ENCODE measurements at places on chromosomes 7 and 10.
A peak's percentile ranks its signal among the peaks of the same experiment; 100 is the strongest.

DNA sequence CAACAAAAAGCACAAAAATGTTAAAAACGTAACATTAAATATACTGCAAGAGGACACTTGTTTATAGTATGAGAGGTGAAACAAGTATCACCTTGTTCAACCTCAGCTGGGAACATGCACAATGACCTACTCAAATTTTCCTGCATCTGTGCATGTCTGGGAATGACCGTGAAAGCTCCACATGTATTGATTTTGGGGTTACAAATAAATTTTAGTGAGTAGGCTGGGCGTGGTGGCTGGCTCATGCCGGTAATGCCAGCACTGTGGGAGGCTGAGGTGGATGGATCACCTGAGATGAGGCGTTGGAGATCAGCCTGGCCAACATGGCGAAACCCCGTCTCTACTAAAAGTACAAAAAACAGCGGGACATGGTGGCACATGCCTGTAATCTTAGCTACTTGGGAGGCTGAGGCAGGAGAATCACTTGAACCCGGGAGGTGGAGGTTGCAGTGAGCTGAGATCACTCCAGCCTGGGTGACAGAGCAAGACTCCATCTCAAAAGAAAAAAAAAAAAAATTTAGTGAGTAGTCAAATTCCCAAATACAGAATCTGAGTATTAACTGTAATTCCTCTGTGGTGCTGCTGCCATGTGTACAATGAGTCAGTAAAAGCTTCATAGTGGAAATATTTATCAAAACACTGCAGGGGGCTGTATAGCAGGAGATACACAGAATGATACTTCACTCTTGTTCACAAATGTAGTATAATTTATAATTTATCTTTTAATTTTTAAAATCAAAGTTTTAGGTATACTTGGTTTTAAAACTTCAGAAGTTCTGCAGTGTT lies 41.1 kb downstream of the SUGCT start:
- DNase-seq, result no peak

DNA sequence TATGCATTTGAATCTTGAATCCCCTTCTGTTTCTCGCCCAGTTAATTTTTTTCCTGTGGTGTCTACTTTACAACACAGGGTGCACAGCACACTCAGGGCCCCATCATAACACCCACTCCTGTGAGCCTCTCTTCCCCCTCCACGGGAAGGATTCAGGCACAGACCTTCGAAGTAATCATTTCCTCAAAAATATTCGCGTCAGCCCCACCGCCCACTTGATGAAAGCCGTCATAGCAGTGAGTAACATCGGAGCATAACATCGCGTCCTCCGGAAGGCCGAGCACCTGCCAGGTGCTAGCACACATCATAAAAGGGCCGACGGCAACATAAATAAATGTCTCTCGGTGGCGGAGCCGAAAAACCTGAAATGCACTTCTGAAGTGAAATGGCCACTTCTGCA lies 201.7 kb upstream of the ADARB2 start:
- DNase-seq, result peak; percentile 34

GRCh38 chr10:122044713-122045112 lies 55.8 kb downstream of the TACC2 start:
- no peak for DNase-seq

DNA sequence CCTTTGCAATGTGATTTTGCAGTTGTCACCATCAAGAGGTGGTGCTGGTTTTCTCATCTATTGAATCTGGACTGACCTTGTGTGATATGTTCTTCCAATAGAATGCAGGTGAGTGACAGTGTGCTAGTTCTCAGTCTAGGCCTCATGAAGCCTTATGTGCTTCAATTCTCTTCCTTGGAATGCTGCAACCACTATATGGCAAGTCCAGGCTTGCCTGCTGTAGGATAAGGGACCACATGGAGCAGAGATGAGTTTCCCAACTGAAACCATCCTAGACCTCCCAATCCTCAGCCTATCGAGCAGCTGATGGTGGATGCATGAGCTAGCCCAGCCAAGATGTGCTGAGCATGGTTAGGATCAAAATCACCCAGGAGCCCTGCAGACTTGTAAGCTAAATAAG lies 32.6 kb upstream of the ARHGAP21 start:
- DNase-seq, result no peak

DNA sequence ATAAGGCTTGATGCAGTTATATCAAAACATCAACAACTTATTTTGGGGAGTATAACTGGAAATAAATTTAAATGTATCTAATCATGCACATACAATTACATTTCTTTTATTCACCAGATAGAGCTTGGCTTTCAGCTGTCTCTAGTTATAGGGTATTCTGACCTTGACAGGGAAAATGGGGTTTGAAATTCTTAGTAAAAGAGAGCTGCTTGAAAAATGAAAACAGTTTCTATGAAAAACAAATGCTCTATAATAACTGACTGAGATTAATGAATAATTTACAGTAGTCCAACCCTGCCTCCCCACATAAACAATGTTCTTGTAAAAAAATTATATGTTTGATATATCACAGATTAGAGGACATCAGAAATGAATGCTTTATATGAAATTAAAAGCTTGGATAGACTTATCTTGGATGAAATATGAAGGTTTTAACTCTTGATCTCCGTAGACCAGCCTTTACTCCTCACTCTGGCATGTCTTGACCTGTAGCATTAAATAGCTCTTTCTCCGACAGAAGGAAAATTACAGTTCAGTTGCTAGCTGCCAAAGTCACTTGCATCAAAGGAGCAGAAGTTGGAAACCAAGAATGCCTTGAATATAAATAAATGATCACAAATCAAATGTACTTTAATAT lies 32.1 kb downstream of the VWC2 start:
- no peak for DNase-seq

- no peak for DNase-seq
Measured at GRCh38 chr7:140084972-140085371, 22.2 kb upstream of the PARP12 start.

DNA sequence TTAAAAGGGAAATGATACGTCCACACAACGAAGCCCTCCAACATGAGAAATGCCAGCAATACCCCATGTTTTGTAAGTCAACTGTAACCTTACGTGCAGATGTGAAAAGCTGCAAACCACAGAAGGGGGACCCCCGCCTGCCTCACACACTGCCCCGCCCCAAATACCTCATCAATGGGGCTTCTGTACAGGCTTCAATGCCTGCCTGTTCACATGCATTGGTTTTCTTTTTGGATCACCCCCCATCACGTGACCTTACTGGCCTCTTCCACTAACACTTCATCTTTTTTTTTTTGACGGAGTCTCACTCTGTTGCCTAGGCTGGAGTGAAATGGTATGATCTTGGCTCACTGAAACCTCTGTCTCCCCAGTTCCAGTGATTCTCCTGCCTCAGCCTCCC lies 224.0 kb downstream of the TNS3 start:
- no peak for DNase-seq

DNA sequence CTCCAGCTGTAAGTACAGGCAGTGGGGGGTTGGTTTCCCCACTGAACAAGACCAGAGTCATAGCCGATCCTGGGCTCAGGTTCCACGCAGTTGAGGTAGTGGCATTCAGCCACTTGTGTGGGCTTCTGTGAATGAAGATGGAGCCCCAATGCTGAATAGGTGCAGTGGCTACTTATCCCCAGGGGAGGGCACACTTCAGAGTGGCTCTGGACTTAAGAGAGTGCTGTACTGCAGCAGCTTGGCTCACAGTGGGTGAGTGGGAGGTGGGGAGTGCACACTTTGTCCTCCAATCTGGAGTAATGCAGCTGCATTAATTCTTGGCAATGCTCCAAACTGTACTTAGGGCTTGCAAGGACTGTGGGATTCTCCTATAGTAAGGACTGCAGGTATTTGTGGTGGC lies 81.9 kb downstream of the BUB3 start:
- DNase-seq, result no peak

GRCh38 chr10:115802911-115803310 lies 470.1 kb downstream of the GFRA1 start:
- no peak for DNase-seq

DNA sequence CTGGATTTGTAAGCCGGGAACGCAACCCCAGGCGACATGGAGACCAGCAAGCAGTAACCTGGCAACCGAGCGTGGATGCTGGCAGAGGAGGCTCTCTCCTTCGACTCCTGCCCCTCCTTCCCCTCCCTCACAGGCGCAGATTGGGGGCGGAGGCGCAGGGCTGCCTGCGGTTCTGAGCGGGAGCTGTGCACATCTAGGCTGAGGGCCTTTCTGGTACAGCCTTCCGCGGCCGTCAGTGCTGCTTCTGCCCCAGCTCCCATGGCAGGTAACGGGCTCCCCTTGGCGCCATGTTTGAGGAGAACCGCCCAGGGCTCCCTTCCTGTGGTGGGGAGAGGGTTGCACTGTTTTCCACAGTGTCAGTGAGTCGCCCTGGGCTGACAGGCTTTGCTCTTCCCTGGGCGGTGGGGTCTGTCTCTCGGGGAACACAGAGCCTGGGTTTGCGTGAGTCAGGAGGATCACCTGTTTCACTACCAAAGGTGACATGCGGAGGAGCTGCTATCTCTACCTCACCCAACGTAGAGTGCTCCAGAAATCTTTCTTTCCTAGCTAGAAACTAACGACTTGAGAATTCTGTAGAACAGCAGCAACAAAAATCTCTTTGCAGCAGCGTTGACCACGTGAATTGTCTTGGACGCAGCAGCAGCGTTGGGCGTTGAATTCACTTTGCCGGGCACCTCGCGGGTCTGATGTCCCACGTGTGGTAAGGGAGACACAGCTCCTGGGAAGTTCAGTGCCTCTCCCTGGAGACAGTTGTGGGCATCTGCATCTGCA lies 154.8 kb upstream of the COBL start:
- DNase-seq, result no peak

DNA sequence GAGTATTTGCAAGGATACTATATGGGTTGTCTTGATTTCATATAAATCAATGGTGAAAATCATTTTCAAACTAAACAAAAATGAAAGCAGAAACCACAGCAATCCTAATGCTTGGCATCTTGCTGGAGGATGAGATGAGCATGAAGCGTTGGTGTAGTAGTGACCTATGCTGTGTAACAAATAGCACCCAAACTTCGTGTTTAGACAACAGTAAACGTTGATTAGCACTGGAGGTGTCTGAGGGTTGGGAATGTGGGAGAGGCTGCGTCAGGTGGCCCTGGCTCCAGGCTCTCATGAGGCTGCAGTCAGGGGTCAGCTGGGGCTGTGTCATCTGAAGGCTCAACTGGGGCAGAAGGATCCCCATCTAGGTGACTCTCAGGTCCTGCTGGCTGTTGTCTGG lies 67.8 kb downstream of the MICALL2 start:
- DNase-seq, result no peak

DNA sequence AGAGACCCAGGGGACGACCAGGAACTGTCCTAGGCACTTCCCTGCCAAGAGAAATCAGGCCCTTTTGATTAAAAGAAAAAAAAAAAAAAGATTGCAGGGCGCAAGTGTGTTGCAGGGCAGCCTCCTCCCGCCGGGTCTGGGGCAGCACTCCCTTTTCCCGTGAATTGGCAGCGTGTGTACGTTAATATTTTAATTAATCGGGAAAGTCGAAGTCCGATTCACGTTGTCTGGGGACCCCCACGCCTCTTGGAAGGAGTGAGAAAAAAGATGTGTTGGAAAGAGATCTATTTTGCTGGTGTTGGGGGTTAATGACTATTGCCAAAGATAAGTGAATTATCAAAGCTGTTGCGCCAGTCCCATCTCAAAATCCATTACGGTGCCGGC lies 1.3 kb upstream of the EBF3 start:
- no peak for DNase-seq

GRCh38 chr7:5383314-5384098 lies 40.1 kb downstream of the TNRC18 start:
- no peak for DNase-seq

DNA sequence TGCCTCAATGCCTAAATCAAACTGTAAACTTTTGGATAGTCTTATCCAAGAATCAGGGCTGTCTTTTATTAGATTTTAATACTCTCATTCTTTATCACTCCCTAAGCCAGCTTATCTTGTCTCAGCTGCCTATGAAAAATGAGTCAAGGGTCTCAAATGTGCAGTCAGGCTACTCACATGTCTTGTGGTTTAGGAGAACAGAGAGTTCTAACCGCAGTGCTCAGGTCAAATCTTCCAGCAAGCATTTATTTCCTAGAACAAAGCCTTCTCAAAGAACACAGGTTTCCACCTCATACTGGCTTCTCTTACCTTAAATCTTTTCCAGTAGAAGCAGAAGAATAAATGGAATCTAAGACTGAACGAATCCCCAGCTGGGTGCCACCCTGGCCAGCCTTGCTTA lies 23.5 kb downstream of the HTR5A start:
- DNase-seq, result no peak

DNA sequence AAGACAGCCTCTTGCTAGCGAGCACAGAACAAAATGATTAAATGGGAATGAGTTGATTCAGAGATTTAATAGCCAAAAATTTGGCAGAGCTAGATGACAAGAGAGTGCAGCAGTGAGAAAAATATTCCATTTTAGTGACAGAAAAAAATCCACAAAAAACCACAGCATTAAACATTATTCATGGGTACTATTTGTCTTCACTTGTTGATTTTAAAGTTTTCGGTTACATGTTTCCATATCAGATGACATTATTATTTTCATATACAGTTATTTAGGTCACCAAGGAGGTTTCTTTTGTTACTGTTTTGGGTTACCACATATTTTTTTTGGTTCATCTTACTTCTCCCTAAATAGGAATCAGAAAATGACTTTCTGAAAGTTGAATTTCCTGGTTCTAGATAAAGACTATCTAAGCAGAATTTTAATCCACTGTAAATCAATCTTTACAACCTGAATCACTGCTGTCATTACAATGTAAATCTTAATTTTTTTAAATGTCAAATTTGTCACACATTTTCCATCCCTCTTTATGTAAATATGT lies 87.9 kb downstream of the SVIL start:
- DNase-seq, result no peak

GRCh38 chr10:127976286-127976685 lies 69.4 kb downstream of the PTPRE start:
- DNase-seq, result no peak

- DNase-seq, result no peak
Measured at GRCh38 chr7:17185690-17186070, 112.8 kb upstream of the AHR start.

DNA sequence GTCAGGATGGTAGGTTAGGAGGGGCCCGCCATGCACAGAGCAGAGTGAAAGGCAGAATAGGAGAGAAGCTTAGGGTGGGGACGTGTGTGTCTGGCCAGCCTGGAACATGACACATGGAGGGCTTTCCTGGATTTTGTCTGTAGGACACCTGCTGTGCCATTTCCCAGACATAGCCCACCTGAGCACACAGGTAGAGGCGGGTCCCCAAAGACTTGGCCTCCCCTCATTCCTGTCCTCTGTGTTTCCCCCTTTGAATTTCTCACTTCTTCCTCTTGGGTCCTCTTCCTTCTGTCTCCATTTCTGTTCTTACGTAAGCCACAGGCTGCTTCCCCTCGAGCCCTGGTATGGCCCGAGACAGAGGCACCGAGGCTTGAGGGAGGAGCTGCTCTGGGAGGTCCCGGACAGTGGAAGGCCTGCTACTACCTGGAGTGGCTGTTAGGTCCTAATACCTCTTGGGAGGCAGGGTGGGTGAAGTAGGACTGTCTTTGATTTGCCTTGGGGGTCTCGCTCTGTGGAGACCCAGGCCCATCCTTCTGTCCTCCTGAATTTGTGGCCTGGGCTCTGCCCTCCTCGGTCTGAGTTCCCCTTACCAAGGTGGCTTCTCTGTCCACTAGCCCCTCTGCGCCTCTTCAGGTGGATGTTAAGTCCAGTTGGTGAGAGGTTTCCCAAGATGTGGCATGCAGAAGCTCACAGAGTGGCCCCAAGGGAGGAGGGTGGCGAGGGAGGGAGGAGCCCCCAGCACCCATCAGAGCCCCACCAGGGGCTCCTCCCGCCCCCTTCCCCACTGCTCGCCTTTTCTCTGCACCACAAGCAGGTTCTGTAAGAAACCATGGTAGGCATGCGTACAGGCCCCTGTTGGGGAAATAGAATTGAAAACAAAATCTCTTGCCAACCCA lies 5.5 kb downstream of the ZNF775 start:
- no peak for DNase-seq

- no peak for DNase-seq
Measured at GRCh38 chr10:80275135-80275498, 14.3 kb downstream of the MAT1A start.

Measured in activated CD4-positive, CD25-positive, alpha-beta regulatory T cell treated with anti-CD3 and anti-CD28 coated beads, Interleukin-2, amount 50 U/mL, for 16 hours (primary cell).